ENCODE measurements at places on chromosomes 3 and 15. TPM values are rescaled to one million over a fixed set of nuclear protein-coding genes. Genes with fewer than 3 reads are reported as not detected.

- ATAC-seq, result no peak
Observed at GRCh38 chr3:137761099-137761562, 3.0 kb upstream of the SOX14 start.

DNA sequence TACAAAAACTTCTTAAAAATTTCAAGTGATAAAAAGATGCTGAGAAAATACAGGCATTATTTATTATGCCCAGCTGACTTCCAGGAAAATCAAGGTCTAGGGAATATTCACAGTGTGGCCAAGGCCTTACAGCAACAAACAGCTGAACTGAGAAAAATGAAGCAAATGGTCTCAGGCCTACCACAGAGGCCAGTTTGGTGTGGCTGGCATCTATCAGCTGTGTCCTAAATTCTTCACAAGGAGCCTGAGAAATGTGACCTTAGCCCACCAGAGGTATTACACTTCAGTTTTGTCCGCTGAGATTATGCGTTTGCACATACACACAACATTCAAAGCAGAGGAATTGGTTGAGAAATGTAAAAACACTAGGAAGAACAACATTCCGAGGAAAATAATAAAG, 77.4 kb downstream of the ANP32A start:
- no peak for ATAC-seq

DNA sequence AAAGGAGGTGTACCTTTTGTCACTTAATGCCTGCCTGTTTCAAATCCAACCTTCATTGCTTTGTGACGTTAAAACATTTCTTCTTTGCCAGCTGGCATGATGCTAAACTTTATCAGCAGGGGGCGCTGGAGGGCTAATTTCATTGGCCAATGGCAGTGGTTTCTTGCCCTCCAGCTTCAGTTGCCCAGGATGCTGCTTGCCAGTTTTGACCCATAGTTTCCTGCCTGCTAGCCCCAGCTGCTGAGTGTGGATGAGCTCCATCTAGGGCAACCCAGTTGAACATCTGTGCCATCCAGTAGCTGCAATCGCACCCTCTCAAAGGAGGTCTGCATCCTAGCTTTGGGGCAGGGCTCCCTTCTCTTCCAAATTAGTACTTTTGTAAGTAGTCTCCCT, 22.1 kb downstream of the ACKR2 start:
- ATAC-seq, result no peak

DNA sequence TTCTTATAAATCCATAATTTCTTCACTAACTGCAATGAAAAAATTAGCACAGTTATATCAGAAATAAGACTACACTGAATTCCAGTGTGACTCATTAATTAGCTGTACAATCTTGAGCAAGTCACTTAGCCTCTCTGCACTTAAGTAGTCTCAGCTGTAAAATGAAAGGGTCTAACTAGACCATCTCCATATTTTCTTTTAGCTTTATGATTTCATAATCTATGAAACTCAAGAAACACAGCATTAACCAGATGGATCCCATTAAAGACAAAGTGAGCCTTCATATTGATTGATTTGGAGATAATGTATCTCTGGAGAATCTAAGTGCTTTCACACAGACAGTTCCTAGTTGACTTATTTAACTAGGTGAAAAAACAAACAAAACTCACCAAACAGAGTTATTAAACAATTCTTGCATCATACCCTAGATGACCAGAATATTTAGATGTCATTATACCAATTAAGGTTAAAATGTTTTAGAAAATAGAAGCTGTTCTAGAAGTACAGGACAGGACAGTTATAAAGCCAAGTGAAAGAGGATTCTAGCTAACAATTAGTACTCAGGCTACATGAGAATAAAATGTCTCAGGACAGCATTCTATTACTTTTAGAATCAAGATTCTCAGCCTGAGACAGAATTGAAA, 11.2 kb downstream of the CSNK1G1 start:
- peak; percentile 47 for ATAC-seq

GRCh38 chr3:49681232-49681522, 7.0 kb downstream of the APEH start:
- no peak for ATAC-seq

GRCh38 chr3:65153850-65154512, 466.2 kb upstream of the ADAMTS9 start:
- no peak for ATAC-seq

- ATAC-seq, result no peak
Observed at GRCh38 chr3:146187334-146187950, 26.5 kb upstream of the PLOD2 start.

DNA sequence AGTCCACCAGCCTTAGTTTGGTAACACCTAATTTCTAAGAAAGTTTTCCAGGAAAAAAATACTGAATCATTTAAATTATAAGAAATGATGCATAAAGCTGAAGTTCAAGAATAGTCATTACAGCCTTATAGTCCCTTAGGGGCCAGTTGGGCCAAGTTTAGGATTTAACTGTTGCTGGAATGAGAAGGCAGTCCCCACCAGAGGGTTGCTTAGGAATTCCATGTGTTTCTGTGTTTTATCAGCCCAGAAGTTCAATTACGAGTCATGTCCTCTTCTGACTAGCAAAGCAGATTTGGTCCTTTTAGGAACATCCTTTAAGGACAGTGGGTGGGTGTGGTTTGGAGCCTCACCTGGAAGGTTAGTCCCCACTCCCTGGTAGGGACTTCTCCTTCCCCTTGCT, 57.0 kb upstream of the NR2E3 start:
- no peak for ATAC-seq

The TMEM207 gene
- total RNA-seq, result 0.49 TPM

The GOLGA6L4 gene
- 1.1 TPM for total RNA-seq

The EOMES gene
- total RNA-seq, result 0.31 TPM

The SAXO2 gene
- total RNA-seq, result 6.1 TPM

The CLEC3B gene
- total RNA-seq, result 107 TPM
